Activated CD4-positive, alpha-beta T cell treated with anti-CD3 and anti-CD28 coated beads, Interleukin-2, amount 50 U/mL, for 4 hours (primary cell): ENCODE measurements at places on chromosomes 16 and 17.
A peak's percentile ranks its signal among the peaks of the same experiment; 100 is the strongest.

GRCh38 chr17:20046629-20047028 lies 37.5 kb downstream of the SPECC1 start:
- no peak for DNase-seq

DNA sequence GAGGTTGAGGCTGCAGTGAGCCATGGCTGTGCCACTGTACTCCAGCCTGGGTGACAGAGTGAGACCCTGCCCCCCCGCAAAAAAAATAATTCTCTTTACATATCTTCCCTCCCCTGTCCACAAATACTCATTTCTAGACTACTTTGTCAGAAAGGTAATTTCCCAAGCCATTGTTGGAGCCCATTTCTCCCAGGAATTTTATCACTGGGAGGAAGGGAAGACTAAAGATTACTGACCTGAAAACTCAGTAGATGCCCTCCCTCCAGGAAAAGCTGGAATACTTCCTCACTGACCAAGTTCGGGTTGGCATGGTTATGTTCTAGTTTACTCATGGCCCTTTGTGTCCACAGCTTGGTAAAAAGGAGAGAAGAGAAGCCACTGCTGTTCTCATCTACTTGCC lies 4.1 kb downstream of the CALCOCO2 start:
- DNase-seq: no peak

- DNase-seq: no peak
Observed at GRCh38 chr16:77499373-77500285, 64.8 kb upstream of the ADAMTS18 start.

DNA sequence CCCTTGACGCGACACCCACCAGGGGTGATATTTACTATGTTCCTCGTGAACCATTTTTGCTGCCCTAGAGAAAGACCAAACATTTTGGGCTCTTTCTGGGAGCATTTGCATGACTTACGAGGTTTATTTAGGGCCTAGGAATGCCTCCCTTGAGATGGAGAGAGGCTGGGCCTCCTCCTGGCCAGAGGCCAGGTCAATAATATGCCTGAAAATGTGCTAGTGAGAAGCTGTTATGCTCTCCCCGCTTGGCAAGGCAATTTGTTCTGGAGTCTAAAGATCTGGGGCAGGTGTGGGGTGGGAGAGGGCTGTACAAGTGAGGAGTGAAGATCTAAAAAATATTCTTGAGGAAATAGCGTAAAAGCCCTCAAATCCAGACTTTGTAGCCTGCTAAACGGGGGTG lies 587.3 kb upstream of the CDH5 start:
- DNase-seq: no peak

DNA sequence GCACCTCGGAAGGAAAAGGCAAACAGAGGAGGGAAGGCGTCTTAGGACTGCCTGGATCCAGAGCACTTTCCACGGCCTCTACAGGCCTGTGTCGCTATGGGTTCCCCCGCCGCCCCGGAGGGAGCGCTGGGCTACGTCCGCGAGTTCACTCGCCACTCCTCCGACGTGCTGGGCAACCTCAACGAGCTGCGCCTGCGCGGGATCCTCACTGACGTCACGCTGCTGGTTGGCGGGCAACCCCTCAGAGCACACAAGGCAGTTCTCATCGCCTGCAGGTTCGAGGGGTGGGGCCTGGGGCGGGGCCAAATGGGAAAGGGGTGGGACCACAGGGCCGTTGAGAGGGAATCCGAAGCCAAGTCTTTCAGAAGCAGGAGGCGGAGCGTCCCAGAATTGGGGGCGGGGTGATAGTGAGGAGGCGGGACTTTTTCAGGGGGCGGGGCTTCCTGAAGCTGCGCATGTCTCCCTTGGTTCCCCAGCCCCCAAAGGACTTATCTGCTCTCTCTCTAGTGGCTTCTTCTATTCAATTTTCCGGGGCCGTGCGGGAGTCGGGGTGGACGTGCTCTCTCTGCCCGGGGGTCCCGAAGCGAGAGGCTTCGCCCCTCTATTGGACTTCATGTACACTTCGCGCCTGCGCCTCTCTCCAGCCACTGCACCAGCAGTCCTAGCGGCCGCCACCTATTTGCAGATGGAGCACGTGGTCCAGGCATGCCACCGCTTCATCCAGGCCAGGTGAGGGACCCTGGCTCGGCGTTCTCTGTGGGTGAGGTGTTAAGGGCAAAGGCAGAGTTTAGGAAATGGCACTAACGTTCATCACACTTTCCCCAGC lies 939 bp downstream of the BCL6B start:
- peak; percentile 95 for DNase-seq

- DNase-seq: no peak
Observed at GRCh38 chr16:89370081-89370511, 120.3 kb downstream of the ANKRD11 start.

GRCh38 chr17:1563786-1564613 lies 1.4 kb upstream of the PITPNA start:
- DNase-seq: no peak
